ENCODE measurements at places on chromosomes 1 and 21.

GRCh38 chr1:10613340-10613739 lies 138.6 kb downstream of the PEX14 start:
- DNase-seq, result no peak

GRCh38 chr21:33971492-33972013 lies 55.9 kb upstream of the ATP5PO start:
- no peak for DNase-seq

- DNase-seq, result no peak
These were observed 55.6 kb upstream of the PRMT6 start for GRCh38 chr1:107000902-107001301.

GRCh38 chr1:87129606-87130005 lies 199.1 kb upstream of the LMO4 start:
- no peak for DNase-seq

GRCh38 chr1:225343618-225344017 lies 84.2 kb downstream of the LBR start:
- DNase-seq, result no peak

DNA sequence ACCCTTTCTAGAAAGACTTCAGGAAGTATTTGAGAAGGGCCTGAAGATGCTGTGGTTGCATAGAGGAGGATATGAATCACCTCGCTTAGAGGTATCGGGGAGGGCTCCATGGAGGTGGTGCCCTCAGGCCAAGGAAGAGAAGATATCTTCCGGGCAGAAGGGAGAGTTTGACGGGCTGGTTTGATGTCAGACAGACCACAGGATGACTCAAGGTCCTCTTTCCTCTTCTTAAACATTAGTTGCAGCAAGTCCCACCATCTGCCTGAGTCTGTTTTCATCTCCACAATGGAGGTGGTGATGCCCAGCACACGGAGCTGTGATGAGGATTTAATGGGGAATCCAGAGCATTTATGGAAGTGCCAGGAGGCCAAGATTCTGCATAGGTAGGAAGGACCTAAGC lies 25.1 kb upstream of the RUNX3 start:
- DNase-seq, result peak; percentile 65

- DNase-seq, result no peak
These were observed 192.8 kb downstream of the PRDM2 start for GRCh38 chr1:13892671-13893325.

Measured in stimulated activated CD8-positive, alpha-beta memory T cell treated with anti-CD3 and anti-CD28 coated beads, Interleukin-2, amount 100 ng/mL, for 48 hours (primary cell).